ENCODE measurements at places on chromosomes 4 and X. TPM values are rescaled to one million over a fixed set of nuclear protein-coding genes. Genes with fewer than 3 reads are reported as not detected.

DNA sequence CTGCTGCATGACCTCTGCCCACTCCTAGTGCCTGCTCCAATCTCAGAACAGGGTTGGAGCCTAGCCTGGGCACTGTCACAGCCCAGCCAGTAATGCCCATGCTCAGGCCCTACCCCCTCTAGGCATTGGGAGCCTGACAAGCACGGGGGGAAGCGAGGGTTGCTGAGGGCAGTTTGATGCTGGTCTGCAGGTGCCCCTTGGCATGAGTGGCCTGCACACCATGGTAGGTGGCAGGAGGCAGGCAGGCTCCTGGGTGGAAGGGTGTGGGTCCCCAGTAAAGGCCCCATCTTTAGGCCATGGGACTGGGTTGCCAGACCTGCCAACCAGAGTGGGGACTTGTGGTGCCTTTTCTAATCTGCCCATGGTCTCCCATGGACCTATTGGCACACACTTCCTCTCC is 72.1 kb upstream of the DCAF12L2 start:
- no peak for DNase-seq

DNA sequence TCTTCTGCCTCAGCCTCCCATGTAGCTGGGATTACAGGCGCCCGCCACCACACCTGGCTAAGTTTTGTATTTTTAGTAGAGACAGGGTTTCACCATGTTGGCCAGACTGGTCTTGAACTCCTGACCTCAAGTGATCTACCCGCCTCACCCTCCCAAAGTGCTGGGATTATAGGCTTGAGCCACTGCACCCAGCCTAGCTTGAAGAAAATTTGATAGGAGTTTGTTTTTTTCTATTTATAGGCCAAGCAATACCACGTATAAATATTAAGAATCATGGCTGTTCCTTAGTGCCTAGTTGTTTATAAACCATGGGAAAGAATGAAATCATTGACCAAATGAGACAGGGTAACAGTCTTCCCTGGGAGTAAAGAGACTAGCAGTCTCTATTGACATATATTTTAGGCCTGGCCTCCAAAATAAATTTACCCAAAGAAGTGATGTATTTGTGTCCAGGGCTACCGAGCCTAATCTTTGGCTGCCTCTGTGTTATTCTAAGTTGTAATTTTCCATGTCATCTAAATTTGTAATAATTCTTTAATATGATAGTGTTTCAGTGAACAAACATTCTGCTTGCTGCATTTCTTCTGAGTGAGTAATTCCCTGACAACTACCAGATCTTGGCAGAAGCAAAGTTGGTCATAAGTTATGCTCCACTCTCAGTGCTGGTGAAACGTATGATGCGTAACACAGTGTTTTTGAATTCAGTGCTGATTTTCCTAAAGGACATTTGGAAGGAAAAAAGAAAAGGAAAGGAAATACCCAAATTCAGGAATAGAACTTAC is 10.3 kb downstream of the PKD2 start:
- DNase-seq, result no peak

DNA sequence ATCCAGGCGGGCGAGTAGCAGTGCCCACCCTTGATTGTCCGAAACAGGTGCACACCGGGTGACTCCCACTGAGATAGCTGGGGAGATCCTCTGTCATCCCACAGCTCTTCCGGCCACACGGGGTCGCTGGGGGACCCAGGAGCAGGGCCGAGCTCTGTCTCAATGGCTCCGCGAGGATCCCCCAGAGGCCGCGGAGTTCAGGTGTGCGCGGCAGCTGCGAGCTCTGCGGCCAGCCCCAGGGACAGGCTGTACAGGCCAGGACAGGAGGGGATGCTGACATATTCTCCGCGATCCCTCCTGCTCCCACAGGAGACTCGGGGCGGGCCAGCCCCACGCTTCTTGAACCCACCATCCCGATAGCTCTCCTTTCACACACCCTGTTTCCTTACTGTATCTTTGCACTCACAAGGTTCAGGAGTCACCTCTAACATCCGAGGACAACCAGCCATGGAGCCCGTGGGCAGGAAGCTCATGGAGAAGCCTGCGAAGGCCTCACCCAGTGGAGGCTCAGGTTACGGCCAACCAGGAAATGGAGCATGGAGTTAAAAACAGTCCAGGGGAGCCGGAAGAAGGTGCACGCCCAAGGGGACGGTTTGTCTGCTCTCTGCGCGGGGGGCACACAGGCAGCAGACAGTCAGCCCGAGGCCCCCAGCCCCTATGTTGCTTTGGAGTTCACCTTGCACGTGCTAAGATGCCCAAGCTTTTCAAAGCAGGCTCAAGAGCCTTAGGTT is 77.9 kb upstream of the AMELX start:
- no peak for DNase-seq

DNA sequence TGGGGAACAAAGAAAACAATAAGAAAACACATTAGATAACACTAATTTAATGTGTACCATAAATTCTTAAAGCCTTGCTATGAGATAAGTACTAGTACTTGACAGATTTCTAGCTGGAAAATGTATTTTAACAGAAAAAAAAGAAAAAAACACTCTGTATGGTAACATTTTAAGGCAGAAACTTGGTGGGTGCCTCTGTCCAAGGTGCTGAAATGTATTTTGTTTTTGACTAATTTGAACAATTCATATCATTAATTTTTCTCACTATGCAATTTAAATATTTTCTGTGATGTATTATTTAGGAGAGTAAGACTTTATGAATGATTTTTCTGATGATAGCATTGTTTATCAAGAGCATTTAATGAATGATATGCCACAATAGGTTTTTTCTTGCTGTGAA is 107.5 kb downstream of the GABRG1 start:
- DNase-seq, result no peak

- no peak for DNase-seq
Observed at GRCh38 chr4:29467044-29467717, 1253.0 kb upstream of the PCDH7 start.

- no peak for DNase-seq
Observed at GRCh38 chrX:72466493-72466892, 106.2 kb downstream of the HDAC8 start.

GRCh38 chrX:9926002-9926401 is 41.2 kb upstream of the CLDN34 start:
- no peak for DNase-seq

DNA sequence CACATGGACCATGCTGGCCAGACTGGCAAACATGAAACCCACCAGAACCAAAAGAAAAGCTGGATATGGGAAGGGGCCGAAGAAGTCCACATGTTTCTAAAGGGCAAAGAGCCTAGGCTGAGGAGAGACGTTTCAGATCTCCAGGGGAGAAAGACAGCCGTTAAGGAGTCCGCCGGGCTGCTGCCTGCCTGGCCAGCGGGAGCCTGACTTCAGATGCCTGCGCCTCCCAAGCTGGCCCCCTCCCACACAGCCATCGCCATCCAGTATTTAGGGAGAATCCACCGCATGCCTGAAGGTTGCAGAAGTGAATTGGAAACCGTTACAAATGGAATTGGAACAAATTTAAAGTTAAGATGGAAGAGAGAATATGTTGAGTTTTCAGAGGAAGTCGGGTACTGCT is 2.9 kb downstream of the TBL1X start:
- DNase-seq, result no peak

- DNase-seq, result no peak
Observed at GRCh38 chr4:5635826-5636195, 72.5 kb downstream of the EVC2 start.

Gene SHROOM2
- total RNA-seq, result 2.2 TPM

Measured in omental fat pad (tissue), 4 donors.